ENCODE measurements at places on chromosomes 1 and 21.
A peak's percentile ranks its signal among the peaks of the same experiment; 100 is the strongest.

GRCh38 chr1:39776400-39776713 is 5.2 kb upstream of the OXCT2 start:
- DNase-seq, result no peak

- DNase-seq, result no peak
These were observed 118.7 kb downstream of the ZNF281 start for GRCh38 chr1:200291106-200291505.

GRCh38 chr1:18940303-18941020 is 16.0 kb downstream of the IFFO2 start:
- no peak for DNase-seq

- DNase-seq, result no peak
These were observed 107.5 kb downstream of the SETD4 start for GRCh38 chr21:35952651-35953340.

DNA sequence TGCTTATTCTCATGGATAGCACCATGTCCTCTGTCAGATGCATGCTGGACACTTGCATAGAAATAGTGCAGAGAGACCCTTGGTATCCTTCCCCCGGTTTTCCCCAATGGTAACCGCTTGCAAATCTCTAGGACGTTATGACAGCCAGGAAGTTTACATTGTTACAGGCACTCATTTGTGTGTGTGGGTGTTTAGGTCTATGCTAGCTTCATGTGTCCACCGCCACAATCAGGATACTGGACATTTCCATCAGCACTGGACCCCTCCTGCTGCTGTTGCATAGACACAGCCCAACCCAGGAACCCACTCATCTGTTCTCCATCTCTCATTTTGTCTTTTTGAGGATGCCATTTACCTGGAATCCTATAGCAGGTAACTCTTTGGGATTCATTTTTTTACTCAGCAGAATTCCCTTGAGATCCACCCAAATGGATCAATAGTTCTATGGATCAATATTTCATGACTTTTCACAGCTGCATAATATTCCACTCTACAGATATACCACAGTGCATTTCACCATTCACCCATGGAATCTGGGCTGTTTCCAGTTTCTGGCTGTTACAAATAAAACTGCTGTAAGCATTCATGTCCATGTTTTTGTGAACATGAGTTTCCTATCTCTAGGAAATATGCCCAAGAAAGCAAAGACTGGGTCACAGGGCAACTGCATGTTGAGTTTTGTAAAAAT is 6.6 kb upstream of the WNT9A start:
- DNase-seq, result no peak

DNA sequence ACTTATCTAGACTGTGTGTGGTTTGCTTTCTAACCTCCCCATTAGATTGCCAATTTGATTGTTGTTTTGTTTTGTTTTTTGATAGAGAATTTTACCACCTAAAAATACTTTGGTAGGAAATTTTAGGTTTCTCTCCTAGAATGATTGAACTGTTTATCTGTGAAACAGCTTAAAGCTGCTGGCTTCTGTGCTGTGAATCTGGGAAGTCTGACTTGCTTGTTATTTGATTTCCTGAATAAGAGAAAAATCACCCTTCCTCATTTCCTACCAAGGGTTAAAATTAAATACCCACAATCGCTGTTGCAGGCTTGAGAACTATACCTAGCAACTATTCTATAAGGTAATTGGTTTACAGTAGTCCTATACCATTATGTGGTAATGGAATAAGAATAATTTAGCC is 198.9 kb upstream of the CACYBP start:
- no peak for DNase-seq

DNA sequence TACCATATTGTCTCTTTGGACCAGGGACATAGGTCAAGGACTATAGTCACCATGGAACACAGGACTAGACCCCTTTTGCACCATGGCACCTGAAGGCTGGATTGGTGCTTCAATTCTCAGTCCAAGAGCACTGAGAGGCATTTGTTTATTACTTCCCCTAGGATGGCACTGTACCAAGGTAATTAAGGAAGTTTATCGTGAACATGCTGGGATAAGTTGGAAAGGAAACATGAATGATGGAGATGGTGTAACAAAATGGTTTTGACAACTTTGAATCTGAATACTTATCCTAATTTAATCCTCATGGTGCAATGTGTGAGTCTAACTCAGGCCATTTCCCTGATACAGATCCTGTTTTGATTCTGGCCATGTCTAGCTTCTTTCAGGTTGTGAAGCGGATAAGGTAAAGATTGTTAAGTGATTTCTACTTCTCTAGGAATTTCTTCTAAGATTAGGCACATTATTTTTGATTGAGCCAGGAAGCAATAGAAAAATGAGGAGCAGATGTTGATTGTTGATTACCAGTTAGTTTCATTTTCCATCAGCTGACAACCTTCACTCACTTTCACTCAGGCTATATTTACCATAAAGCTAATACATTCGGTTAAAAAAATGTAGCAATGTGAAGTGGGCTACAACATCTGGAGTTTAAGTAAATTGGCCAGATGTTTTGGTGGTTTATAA is 37.3 kb upstream of the SIPA1L2 start:
- no peak for DNase-seq

DNA sequence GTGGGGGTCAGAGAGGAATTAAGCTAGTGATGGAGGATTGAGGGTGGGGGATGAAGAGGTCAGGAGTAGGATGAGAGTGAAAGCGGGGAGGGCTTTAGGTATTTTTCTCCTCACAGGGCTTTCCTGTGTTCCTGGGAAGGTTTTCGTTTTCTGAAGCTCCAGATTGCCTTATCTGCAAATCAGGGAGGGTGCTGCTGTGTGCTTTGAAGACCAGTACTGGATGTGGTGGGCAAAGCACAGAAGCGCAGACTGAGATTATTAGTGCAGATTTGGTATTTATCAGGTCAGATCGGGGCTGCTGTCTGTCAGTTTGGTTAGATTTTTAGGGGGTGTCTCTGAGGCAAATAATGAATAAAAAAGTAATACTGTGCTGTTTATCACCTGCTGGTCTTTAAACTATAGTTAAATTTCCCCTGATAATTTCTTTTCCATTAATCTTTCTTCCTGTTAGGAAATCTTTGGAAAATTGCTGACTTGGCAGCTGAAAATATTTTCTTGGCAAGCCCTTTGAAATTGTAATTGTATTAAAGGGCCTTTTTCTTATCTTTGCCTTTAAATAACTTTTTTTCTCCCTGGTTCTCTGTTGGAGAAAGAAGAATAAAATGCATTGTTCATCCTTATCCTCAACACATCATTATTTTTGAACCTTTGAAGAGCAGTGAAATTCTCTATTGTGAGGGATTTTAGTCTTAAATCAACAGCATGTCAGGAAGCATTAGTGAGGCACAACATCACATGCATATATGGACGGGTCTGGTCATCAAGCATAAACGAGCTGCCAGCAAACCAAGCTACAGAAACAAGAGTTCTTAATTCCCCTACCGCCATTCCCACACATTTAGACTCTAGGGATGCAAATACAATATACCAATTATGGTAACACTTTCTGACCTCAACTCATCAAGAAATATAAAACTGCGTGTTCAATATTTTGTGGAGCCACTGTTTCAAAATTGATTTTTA is 139.6 kb downstream of the S1PR1 start:
- DNase-seq, result no peak

DNA sequence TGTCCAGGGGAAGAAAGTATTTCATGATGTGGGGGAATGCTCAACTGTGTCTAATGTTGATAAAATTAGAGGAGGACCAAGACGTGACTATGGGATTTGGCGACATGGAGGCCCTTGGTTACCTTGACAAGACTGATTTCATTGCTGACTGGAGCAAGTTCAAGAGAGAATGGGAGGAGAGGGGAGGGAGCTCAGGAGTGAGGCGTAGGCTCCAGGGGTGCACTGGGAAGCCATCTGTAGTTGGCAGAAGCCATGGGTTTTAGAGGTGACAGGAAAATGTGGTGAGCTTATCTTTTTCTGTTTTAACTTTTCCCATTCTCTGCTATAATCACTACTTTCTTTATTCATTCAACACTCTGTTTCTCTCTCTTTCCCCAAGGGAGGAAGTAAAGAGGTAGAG is 15.8 kb downstream of the UBE4B start:
- DNase-seq, result no peak

GRCh38 chr1:238302646-238303045 is 411.9 kb upstream of the ZP4 start:
- DNase-seq, result no peak

DNA sequence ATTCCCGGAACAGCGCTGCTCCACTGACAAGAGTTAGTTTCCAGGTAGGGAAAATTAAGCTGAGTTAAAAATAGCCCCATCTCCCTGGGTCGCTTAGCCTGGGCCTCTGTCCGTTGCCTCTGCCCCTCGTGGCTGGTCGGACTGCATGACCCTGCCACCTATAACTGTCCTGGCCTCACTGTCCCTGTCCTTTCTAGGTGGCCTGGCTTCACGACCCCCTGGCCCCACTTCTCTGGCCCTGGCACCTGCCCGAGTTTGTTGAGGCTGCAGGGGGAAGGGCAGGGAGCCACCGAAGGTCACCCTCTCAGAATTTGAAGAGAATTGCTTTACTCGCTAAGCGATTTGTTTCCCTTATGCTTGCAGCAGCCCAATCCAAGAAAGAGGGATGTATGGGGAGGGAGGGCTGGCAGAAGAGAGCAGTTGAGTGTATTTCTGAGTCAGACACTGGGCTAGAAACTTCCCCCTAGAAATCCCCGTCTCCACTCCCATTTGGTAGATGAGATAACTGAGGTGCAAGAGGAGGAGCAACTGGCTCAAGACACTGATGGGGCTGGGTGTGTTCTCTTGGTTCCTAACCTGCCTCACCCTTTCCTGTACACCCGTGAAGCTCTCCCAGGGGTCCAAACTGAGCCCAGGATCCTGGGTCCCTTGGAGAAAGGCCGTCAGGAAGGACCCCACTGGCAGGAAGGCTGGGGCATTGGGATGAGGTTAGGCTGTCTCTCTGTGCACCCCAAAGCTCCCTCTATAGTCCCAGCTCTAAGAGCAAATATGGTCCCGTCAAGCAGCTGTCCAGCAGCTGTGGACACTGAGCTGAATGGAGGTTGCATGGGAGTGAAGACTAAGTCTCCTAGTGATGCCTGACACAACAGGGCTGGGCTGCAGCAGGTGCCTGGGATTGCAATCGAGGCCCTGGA is 2.9 kb upstream of the EDN2 start:
- no peak for DNase-seq

DNA sequence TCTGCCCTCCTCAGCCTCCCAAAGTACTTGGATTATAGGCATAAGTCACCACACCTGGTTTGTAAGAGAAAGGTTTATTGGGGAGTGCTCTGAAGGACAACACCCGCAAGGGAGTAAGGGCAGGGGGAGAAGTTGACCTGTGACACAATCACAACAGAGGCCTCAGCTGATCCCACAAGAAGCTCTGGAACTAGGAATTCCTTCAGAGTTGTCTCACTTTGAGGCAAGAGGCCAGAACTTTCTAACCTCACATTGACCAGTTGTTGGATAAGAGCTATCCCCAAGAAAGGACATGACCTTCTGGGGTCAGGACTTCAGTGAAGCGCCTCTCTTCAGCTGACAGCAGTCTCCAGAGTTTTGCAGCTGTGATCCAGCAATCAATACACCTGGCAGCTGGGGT is 27.4 kb upstream of the RC3H1 start:
- DNase-seq, result no peak

DNA sequence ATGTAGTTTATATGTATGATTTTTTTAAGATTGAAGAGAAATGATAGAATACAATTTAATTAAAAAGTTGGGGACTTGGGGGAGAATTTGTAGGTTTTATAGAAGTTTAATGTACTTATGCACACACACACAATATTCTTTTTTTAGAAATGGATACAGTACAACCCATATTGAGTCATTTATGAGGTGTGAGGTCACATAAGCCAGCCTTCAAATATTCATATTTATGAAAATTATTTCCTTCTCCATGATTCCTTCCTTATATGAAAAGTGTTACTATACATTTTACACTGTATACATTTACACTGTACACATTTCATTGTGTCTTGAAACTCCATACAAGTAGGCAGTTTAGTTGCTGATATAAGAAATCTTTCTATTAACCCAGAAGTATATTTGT is 96.2 kb upstream of the CHODL start:
- no peak for DNase-seq

DNA sequence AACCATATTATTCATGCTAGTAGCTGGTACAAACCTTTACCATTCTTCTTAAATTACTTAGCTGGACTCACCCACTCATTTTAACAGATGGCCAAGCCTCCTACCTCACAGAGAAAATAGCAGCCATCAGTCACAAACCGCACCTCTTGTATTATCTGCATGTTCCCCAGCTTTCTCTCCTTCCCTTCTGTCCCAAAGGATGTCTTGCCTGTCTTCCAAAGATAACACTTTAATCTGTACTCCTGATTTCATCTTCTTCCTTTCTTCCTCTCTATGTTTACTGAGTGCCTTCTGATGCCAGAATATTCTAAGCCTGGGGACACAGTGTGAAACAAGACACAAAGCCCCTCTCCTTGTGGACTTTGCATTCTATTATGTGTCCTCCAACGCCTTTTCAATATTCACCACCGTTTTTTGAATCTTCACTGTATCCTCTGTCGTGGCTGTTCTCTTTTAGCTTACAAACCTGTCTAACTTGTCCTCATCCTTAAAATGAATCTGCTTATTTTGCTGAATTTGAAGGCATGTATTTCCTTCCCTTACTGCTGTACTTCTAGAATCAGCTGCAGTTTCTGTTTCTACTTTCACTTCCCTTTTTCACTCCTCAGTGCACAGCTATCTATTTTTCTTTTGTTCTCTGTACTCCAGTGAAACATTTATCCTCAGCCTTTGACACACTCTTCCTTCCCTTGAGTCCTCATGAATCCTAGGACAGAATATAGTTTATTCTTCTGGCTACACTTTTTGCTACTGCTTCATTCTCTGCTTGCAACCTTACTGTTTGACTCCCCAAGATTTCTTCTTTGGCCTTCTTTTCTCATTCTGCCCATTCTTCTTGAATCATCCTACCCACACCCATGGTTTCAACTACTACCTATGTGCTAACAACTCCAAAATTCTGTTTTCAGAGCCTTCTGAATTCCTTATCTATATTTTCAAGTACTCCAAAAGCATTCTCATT is 216.9 kb upstream of the SAMSN1 start:
- DNase-seq, result no peak

- peak; percentile 8 for DNase-seq
These were observed 28.4 kb downstream of the TMCC2 start for GRCh38 chr1:205255941-205256780.

DNA sequence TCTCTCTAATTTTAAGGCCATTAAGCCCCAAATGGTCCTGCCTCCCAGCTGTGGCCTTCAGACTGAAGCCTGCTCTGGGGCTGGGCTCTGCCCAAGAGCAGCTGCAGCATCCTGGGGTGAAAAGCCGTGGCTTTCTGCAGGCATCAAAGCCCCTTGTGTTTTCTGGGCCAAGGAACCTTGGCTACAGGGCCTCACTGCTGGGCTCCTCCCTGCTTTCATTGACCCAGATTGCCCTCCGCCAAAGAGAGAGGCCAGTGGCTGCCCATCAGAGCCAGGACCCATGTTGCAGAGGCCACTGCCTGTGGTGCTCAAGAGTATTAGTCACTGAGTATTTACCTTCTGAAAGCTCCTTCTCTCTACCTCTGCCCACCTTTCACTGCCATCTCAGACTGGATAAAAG is 1.6 kb downstream of the ZNF648 start:
- no peak for DNase-seq

DNA sequence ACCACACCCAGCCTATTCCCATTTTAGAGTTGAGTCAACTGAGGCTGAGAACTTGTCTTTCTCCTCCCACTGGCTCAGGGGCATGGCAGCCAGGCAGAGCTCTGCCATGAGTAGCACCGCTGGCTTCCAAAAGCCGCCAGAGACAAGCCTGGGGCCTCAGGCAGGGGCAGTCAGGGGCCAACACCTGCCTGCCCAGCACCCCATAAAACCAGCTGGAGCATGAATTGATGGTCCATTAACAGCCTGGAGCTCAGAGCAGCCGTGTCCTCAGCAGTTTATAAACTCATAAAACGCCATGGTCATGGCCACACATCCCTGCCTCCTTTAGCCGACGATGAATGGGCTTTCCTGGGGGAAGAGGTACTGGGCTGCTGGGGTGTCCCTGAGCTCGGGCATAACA is 50.6 kb upstream of the PAX7 start:
- no peak for DNase-seq

Data from NCI-H2081 treated with DMSO at 0.1 percent for 48 hours (cell line).